NCI-H1436 treated with DMSO at 0.1 percent for 48 hours (cell line): ENCODE measurements at places on chromosomes 7 and 10.

GRCh38 chr7:39336442-39336841 lies 229.8 kb upstream of the YAE1 start:
- no peak for DNase-seq

GRCh38 chr10:24771943-24772694 lies 48.4 kb upstream of the ARHGAP21 start:
- no peak for DNase-seq

DNA sequence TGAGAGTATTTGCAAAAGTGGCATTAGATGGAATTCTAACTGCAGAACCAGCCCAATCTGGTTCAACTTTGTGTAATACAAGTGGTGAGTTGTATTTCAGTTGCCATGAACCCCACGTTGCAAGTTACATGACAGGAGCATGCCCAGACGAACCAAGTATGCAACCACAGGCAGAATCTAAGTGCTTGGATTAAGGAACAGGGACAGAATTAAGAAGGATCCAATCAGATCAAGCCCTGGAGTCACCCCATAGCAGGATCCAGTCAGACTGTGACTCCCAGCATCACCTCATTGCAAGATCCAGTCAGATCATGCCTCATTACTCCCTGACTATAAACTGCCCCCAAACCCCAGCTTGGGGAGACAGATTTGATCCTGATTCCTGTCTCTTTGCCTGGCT lies 388.7 kb upstream of the NRP1 start:
- no peak for DNase-seq

- DNase-seq, result no peak
Measured at GRCh38 chr7:106603346-106603745, 57.6 kb downstream of the CCDC71L start.

DNA sequence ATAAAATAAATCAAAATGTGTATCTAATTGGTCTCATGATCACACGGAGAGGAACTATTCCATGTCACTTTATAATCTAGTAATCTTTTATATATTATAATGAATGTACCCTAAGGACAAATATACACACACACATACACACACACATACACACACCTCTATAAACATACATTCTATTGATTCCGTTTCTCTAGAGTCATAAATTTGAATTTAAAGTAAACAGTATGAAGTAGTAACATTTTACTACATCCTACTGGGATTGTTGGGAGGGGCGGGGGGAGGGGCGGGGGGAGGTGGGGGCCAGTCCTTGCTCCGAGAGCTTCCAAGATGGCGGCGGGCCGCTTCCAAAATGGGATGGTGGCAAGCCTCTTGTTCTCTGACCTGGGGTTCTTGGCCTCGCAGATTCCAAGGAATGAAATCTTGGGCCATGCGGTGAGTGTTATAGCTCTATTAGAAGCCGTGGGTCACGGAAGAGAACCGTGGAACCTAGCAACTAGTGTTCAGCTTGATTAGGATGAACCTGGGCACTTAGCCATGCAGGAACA lies 143.2 kb downstream of the REEP3 start:
- DNase-seq, result no peak

DNA sequence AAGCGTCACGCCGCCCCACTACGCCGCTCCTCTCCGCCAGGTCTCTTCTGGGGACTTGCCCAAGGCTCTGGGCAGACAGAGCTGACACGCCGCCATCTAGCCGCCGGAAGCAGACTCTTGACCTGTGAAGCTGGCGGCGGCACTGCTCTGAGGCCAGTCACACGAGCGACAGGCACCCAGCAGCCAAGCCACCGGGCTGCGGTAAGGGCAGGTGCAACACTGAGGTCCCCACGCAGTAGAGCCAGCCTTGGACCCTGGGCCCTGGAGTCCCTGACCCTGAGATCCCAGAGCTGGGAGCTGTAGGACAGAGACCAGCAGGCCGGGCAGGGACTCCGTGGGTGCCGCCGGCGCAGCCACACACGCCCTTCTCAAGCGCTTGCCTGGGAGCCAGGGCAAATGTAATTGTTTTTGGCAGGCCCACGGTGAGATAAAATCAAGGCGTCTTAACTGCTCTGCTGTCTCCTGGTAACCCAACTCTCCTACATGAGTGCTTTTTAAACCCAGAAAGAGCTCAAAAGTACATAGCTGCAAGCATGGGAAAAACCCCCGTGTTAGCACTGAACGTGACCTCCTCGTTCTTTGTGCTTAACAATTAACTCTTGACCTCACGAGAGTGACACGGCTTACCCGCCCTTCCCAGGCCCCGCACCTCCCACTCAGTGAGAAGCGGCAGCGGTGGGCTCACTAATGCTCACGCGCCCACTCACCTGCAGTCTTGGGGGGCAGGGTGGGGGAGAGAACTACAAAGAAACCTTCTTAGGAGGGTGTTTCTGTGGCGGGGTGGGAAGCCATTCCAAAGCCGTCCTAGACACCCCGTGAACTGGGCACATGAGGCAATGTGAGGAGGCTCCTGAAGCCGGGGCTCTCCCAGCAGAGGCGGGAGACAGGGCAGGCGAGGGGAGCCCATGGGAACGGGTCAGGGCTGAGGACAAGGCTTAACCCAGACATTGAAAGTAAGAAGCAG lies 8.5 kb downstream of the GPER1 start:
- DNase-seq, result no peak

DNA sequence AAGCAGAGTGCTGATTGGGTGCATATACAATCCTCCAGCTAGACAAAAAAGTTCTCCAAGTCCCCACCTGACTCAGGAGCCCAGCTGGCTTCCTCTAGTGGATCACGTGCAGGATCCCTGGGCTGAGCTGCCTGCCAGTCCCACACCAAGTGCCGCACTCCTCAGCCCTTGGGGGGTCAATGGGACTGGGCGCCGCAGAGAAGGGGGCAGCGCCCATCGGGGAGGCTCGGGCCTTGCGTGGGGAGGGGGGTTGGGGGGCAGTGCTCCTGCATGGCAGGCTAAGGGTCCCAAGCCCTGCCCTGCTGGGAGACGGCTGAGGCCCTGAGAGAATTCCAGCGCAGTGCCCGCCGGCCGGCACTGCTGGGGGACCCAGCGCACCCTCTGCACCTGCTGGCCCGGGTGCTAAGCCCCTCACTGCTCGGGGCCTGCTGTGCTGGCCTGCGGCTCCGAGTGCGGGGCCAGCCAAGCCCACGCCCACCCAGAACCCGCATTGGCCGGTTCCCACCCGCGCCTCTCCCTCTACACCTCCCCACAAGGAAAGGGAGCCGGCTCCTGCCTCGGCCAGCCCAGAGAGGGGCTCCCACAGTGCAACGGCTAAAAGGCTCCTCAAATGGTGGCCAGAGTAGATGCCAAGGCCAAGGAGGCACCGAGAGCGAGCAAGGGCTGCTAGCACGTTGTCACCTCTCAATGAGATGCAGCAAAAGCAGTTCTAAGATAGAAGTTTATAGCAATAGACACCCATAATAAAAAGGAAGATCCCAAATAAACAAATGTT lies 274.3 kb upstream of the LRRTM3 start:
- DNase-seq, result no peak

DNA sequence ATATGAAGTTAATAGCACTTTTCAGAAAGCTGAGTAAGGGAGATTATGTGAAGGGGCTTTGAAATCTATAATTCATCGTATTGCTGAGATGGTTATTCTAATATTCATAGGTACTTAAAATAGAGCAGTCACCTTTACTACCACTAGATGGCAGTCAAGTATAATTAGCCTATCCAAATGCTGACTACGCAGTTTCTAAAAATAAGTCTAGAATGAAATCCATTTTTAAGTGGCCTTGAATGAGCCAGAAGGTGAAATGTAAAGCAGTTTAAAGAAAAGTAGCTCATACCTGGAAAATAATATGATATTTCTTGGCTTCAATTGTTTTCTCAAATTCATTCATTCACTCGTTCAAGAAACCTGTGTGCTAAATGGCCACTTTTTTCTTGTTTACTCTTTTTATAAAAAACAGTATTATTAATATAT lies 1277.1 kb downstream of the GATA3 start:
- no peak for DNase-seq

GRCh38 chr10:110841767-110842267 lies 29.9 kb upstream of the PDCD4 start:
- no peak for DNase-seq

DNA sequence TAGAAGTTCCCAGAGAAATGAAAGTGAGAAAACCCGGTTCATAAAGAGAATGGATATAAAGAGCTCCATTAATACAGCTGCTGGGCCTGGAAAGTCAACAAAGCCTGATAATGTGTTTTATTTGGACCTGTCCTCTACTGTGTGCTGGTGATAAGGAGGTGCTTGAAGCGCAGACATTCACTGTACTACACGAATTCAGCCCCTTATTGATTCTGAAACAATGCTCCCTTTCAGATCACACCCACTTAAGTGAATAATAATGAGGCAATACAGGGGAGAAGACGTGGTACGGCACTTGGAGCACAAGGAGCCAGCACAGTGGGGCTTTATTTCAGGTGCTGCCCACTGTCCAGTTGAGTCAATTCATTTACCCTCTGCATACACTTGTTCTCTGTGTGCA lies 260.8 kb downstream of the FGFR2 start:
- DNase-seq, result no peak

- no peak for DNase-seq
Measured at GRCh38 chr7:91045606-91046005, 218.6 kb upstream of the FZD1 start.

DNA sequence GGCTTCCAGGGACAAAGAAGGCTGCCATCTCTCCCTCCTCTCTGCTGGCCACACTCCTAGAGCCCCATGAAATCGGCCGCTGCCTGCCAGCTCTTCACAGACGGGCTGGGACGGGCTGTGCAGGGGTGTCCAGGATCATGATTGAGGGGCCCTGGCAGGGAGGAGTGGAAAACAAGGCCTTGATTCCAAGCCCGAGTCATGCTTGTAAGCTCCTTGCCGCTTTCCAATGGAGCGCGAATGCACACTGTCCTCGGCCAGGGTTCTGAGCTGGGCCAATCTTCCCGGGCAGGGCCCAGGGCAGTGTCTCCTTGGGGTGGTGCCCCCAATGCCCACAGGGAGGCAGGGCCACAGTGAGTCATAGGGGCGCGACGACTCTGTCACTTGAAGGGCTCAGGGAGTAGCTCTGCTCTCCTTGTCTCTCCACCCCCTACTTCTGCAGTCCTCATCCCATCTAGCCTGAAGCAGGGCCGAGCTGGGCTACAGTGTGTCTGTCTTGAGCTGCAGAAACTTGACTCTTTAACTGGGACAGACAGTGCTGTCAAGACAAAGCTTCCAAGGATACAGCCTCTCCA lies 186.2 kb upstream of the SVIL start:
- DNase-seq, result no peak

DNA sequence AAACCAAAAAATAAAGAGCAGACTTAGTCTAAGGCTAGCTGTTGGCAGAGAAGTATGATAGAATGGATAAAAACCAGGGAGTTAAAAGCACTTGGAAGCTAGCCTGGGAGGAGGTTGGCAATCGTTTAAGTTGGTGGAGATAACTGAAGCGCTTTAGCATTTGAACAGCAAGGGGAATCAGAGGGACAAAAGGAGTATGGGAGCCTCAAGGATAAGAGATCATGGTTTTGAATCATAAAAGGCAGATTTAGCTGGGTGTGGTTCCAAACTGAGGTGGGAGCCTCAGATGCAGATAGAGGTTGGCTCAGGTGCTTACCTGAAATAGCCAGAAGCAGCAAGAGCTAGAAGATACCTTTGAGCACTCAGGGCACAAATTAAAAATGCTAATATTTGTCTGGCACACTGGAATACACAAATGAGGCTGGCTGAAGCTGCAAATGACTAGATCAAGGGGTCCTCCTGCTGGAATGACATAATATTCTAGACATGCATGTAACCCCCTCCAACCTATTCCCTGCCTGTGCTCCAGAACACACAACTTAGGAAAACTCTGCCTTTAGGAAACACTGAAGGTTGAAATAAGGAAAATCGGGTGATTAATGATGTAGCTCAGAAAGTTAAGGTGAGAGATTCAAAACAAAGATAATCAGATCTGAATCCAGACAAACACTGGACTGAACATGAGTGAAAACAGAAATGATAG lies 372.3 kb upstream of the LRRN3 start:
- no peak for DNase-seq

DNA sequence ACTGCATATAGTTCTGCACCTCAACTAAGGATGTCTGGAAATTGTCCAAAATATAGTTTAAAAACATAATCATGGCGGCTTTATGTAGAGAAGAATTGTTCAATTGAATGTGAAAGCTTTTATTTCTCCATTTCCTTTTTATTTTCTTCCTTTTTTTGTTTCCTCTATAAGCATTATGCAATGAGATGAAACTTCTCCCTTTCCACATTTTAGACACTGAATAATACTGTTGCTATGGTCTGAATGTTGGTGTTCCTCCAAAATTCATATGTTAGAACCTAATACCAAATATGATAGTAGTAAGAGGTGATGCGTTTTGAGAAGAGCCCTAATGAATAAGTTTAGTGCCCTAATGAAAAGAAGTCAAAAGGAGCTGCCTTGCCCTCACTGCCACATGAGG lies 175.0 kb downstream of the RNLS start:
- DNase-seq, result no peak

GRCh38 chr10:133024704-133025557 lies 62.8 kb upstream of the ADGRA1 start:
- no peak for DNase-seq

- DNase-seq, result no peak
Measured at GRCh38 chr7:6306471-6306870, 34.0 kb upstream of the CYTH3 start.

DNA sequence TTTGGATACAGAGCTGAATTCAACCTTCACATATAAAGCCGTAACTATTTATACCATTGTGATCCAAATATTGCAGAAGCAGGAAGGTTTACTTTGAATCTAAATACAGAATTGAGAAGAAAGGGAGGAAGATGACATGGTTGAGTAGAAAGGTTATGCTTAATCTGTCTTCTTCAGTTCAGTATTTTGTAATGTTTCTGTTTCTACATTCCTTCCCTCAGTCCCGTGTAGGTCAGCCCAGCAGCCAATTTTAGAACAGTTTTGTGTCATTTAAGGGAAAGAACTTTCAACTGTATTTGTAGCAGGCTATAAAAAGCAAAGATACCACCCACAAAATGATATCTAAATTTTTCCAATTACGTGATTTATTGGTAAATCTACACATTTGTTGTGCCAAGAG lies 97.4 kb downstream of the CPED1 start:
- DNase-seq, result no peak

GRCh38 chr7:155953781-155954549 lies 141.7 kb upstream of the SHH start:
- DNase-seq, result no peak

DNA sequence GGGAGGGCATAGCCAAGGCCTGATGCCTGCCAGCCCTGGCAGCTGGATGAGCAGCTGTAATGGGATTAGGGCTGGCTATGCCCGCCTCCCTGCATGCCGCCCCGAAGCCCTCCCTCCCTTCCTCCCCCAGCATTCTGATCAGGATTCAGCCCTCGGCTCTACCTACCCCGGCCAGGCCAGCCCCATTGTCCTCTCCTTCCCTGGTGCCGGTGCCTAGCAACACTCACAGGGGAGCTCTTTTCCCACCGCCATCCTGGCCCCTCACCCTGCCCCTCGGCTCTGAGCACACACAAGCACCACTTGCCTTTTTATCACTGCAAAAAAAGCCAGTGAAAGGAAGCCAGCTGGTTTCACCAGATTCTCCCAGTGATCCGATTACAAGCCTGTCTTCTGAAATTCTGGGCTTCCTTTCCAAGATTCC lies 9.0 kb upstream of the ADCYAP1R1 start:
- no peak for DNase-seq
